ENCODE measurements at places on chromosomes 2 and 18.

- no peak for DNase-seq
These were observed 5.1 kb downstream of the SERPINE2 start for GRCh38 chr2:224034017-224034416.

GRCh38 chr2:162184359-162184758, 32.3 kb upstream of the GCG start:
- no peak for DNase-seq

DNA sequence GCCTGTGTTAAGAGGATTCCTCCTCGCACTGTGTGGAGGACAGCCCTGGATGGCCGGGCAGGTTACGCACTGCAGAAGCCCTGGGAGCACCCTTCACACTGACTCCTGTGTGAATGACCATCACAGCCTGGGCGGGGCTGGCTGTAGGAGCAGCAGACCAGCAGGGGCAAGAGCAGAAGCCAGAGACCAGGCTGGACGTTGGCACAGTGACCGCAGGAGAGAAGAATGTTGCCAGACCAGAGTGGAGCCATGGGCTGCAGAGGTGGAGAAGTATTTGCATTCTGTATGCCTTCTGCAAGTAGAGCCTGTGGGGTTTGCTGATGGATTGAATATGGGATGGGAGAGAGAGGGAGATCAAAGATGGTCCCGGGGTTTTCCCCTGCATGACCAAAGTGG, 23.1 kb downstream of the LRRFIP1 start:
- no peak for DNase-seq

DNA sequence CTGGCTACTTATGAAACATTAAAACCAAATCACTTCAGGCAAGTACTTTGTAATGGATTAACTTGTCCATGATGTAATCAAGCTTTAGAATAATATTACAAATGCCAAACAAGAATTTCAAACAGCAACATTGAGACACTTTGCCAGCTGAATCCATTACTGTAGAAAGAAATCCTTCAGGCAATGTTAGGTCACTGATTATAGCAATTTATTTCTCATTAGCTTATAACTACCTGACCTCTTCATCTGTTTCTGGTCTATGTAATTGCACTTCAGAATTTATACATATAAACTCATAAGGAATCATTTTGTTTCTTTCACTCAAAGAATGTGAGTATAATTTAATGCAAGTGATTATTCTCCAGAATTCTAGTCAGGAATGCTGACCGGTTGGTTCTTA, 692.6 kb upstream of the TMEFF2 start:
- no peak for DNase-seq

GRCh38 chr2:102056079-102056581, 64.4 kb downstream of the IL1R2 start:
- no peak for DNase-seq

DNA sequence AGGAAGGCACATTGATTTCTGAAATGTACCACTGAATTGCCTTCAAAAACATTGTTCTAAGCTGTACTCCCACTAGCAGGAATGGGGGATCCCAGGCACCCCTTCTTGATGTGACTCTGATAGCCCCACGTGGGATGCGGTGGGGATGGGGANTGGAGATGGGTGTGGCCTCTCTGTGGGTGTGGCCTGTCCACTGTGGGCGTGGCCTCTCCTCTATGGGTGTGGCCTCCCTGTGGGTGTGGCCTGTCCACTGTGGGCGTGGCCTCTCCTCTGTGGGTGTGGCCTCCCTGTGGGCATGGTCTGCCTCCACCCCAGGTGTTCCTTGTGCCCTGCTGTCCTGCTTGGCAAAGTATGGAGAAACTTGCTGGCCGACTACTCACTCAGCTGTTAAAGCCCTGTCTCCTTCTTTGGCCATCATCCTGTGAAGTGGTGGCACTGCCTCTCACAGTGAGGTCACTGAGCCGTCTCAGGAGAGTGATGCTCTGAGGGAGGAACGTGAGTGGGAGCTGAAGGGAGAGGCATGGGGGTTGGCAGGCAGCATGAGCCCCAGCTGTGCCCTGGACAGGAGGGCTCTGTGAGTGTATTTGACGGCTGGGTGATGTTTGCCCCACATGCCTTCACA, 6.7 kb upstream of the PARD6G start:
- DNase-seq: no peak

- no peak for DNase-seq
These were observed 150.5 kb upstream of the L3MBTL4 start for GRCh38 chr18:6564950-6565814.

GRCh38 chr18:44516450-44516849, 164.2 kb upstream of the SETBP1 start:
- DNase-seq: no peak

GRCh38 chr2:236177604-236177966, 9.4 kb upstream of the GBX2 start:
- no peak for DNase-seq

- DNase-seq: no peak
These were observed 25.1 kb upstream of the SP3 start for GRCh38 chr2:173990245-173990644.

DNA sequence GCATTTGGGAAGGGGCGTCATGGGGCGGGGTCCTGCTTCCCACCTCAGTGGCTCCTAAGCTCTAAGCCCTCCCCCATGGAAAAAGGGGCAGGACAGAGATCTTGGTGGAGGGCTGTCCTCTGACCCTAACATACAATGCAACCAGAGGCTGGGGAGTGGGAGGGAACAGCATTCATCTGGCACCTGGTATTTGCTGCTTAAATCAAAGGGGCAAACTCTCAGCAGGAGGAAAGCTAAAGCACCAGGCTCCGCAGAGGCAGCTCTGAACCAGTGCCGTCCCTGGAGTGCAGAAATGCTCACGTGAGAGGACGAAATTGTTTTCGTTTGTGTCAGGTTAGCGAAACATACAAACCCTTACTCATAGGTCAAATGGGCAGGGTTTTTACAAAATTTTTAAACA, 92.7 kb upstream of the PXDN start:
- no peak for DNase-seq

DNA sequence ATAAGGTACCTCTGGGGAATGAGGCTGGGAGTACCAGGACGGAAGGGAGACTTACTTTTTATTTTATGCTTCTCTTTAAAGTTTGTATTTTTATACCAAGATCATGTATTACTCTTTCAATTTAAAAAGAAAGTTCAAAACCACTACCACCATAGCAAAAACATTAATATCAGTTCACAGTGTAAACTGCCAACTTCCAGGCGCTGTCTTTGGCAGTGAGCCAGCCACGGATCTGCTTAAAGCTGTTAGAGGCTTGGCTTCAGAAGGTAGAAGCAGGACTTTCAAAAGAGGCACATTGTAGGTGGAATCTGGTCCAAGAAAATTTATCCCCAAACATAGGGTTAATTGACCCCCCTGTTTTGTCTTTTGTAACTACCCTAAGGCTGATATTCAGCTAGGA, 74.8 kb downstream of the B3GNT2 start:
- DNase-seq: no peak

GRCh38 chr18:35835366-35835765, 137.1 kb upstream of the RMP24 start:
- DNase-seq: no peak

DNA sequence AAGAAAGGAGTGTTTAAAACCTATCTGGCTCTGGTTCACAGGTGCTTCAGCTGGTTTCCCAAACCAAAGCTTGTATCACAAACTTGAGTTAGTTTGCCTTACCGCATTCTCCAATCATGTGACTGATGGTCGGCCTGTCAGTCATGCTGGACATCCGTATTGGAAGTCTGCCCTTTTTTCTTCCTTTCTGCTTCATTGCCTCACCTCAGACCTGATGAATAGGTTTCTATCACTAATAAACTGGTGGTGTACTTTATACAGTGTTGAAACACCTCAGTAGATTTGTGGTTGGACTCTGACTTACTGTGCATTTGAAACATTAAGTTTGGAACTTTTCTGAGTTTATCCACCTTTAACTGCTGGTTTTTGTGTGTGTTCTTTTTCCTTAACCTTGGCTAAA, 84.1 kb downstream of the R3HDM1 start:
- no peak for DNase-seq

- no peak for DNase-seq
These were observed 81.2 kb downstream of the TMEM18 start for GRCh38 chr2:595831-596592.

- no peak for DNase-seq
These were observed 37.6 kb upstream of the ONECUT2 start for GRCh38 chr18:57397440-57398132.

- no peak for DNase-seq
These were observed at the start of gene COL5A2 for GRCh38 chr2:189179570-189179950. TSS of gene COL5A2 (minus strand) at chr2:189179761. CDS start at chr2:189179604, 157 bp downstream.

DNA sequence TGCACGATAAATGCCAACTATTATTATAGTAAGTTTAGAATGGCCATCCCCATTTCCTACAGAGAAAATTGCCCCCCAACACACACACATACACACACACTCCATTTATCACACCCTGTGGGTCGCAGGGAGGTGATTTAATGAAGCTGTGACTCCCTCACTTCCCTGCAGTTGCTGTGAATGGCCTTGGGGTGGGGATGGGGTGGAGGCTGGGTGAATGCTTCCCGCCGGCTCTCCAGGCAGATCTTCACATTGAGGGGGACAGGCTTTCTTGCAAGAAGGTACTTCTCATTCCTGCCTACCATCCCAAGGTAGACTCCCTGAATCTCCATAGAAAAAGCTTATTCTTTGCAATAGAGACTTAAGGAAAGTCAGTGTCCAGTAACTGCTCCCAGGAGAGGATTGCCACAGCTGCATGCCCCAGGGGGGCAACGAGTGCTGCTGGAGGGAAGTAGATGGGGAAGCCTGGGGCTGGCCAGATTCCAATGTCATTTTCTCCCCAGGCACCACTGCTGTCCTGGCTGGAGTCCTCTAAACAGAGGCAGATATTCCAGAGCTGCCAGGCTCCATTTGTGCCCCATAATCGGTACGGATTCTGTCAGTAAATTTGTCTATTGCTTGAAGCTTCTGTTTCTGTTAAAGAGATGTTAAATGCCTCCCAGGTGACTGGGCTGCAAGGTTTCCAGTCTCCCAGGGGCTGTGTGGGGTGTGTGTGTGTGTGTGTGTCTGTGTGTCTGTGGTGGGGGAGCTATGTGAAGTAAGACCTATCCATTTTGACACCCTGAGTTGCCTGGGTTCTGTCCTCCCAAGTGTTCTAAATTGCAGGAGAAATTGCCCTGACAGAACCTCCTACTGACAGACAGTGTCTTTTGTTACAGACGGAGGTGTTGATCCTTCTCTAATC, 265.5 kb downstream of the SRBD1 start:
- no peak for DNase-seq

GRCh38 chr2:18988631-18989232, 369.7 kb downstream of the OSR1 start:
- DNase-seq: no peak

DNA sequence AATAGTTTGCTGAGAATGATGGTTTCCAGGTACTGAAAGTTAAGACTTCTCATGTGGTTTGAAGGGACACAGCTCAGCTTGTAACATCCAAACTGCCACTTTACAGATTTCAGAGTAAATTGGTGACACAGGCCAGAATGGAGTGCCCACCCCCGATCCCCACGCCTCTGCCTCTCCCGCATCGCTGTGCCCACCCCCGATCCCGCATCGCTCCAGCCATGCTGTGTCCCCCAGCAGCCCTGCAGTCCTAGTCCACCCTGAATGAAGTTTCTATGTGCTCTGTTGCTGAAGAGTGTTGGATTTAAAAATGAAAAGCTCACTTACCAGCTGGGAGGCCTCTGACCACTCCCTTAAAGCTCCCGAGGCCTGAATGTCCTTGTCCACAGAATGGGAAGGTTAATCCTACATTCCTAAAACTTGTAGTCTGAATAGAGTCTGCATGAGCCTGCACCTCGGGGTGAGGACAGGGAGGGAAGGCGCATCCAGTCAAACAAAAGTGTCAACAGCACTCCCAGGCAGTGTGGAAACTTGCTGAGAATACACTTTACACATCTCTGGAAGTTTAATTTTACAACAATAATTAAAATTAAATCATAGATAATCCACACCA, 176.4 kb upstream of the ID2 start:
- no peak for DNase-seq

DNA sequence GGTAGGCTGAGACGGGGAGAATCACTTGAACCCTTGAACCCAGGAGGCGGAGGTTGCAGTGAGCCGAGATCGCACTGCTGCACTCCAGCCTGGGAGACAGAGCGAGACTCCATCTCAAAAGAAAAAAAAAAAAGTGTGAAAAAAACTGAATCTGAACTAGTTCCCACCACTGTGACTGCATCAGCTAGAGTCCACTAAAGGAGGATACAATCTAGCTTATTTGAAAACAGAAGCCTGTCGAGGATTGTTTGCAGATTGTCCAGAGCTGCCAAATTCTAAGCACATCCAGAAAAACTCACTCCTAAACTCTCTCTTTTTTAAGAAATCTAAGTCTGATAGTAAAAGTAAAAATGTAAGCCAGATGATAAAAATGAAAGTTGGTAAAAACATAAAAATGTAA, 10.6 kb downstream of the GFPT1 start:
- DNase-seq: no peak

GRCh38 chr2:132747046-132747445, 77.0 kb upstream of the LYPD1 start:
- no peak for DNase-seq

DNA sequence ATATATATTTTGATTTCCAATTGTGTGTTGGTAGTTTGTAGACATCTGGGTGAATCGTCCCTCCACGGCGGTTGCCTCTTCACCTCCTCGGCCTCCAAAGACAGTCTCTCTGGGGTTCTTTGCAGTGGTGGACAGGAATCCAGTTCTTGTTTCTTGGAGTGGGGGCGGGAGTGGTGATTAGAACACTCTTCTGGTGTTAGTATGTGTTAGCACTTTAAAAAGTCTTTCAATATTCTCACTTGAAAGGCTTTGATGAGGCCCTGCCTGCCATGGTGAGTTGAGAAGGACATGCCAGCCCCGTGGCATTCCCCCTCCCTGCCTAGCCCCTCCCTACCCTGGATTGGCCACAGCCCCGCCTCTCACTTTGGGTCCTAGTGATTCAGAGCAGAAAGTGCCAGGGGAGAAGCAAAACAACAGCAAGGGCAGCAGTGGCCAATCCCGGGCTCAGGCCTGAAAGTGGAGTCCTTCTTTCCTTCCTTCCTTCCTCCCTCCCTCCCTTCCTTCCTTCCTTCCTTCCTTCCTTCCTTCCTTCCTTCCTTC, 316.8 kb upstream of the HS6ST1 start:
- DNase-seq: no peak

DNA sequence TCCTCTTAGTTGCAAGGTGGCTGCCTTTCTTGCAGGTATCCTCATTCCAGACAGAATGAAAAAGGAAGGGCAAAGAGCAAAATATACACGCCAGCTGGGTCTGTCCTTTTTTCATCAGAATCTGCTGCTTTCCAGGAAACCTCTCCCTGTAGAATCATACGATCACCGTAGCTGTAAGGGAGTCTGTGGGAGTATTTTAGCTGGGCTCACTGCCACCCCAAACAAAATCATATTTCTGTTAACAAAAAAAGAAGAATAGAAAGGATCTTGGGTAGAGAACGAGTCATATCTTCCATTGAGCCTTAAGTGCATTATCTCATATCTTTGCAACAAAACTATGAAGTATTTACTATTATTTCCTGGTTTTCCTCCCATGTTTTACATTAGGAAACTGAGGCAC, 15.0 kb upstream of the TANC1 start:
- DNase-seq: no peak

DNA sequence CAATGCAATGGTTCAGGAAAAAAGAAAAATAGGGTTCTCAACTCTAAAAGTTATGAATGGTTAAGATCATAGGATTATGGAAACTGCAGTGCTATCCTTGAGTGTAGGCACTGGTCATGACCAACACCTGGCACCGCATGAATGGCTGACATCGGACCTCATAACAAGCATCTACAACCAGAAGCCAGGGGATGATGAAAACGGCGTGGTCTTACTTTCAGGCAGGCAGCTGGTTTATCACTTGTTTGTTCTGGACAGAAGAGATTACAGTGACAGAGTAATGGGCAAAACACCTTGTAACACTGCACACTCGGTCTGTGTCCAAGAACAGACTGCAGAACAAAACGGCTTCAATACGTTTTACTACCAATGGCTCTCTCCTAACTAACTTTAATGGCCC, 132.8 kb downstream of the STK39 start:
- DNase-seq: no peak

Measured in stimulated activated CD8-positive, alpha-beta memory T cell treated with anti-CD3 and anti-CD28 coated beads, Interleukin-7, amount 100 ng/mL, for 1 hour (primary cell).